ENCODE measurements at places on chromosomes 11 and 22. TPM values are rescaled to one million over a fixed set of nuclear protein-coding genes. Genes with fewer than 3 reads are reported as not detected.

The TMA7B gene
- total RNA-seq = not detected

The EHF gene
- total RNA-seq = not detected

The ACCS gene
- 5.8 TPM for total RNA-seq

DNA sequence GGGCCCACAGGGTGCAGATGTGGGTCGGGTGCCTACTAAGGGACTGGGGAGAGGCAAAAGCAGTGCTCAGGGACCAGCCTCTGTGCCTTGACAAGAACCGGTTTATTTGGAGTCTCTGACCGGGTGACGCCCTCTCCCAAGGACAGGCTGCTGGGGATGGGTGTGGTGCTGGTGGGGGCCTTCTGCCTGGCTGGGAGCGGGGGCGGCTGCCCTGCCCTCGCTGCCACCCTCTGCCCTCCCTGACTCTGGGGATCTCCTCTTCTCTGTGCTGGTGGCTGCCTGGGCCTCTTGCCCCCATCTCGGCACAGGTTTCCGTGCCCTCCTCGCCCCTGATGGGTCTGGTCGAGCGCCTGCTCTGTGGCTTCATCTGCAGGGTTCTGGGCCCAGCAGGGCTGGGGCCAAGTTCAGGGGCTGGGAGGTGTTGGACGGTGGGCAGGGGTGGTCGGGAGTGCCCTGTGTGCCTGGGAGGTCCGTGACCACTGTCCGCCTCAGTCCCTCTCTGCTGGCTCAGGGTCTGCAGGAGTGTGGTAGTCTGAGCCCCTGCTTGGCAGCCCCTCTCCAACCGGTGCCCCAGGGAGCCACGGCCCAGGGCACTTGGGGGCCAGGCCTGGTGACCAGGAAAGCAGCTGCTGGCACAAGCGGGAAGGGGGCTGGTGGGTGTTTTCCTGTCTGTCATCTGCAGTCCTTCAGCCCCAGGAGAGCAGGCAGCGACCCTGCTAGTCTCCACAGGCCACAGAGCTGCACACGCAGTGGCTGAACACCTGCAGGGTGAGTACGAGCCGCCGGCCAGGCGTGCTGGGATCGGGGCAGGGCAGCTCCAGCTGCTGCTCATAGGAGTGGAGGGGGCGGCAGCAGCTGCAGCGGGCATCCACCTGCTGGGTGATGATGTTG is 23.5 kb downstream of the MUC6 start:
- no peak overlapping the region for H3K4me3 ChIP-seq
- H3K27me3 ChIP-seq = no peaks in the 10 kb centered on the region
- H3K4me1 ChIP-seq = no peaks in the 10 kb centered on the region
- no peak for DNase-seq

- peaks cover 1% of the 10 kb centered on the region for H3K36me3 ChIP-seq
- no peak overlapping the region for H3K4me3 ChIP-seq
- H3K27ac ChIP-seq = no peak overlapping the region
- DNase-seq = no peak
Measured at GRCh38 chr11:71307811-71308645, 55.7 kb upstream of the SHANK2 start.

DNA sequence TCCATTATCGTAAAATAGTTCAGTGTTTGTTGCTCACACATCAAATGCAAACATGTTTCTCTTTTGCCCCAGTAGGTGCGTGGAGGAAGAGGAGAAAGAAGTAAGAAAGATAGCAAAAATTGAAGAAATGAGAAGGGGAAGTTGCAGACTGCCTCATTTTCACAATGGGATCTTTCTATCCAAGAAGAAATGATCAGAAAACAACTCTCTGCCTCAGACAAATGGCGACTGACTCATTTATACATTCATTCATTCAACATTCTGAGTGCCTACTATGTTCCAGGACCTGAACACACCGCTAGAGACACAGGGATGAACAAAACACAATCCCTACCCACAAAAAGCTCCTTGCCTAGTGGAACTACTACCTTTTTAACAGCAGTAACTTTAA is 367 bp downstream of the HPS5 start:
- DNase-seq = no peak
- peaks cover 4% of the 10 kb centered on the region for H3K36me3 ChIP-seq
- H3K4me3 ChIP-seq = peak overlapping the region; percentile 92
- peaks cover 74% of the 10 kb centered on the region for H3K4me1 ChIP-seq

GRCh38 chr11:19646308-19646707 is 66.3 kb upstream of the NAV2 start:
- DNase-seq = no peak
- H3K27me3 ChIP-seq = no peaks in the 10 kb centered on the region
- H3K36me3 ChIP-seq = no peaks in the 10 kb centered on the region
- H3K4me1 ChIP-seq = peaks cover 26% of the 10 kb centered on the region
- no peak overlapping the region for H3K27ac ChIP-seq
- H3K4me3 ChIP-seq = no peak overlapping the region

- no peaks in the 10 kb centered on the region for H3K36me3 ChIP-seq
- no peaks in the 10 kb centered on the region for H3K4me1 ChIP-seq
- H3K4me3 ChIP-seq = no peak overlapping the region
- no peak for DNase-seq
Measured at GRCh38 chr22:25900880-25901279, 158.9 kb downstream of the MYO18B start.

DNA sequence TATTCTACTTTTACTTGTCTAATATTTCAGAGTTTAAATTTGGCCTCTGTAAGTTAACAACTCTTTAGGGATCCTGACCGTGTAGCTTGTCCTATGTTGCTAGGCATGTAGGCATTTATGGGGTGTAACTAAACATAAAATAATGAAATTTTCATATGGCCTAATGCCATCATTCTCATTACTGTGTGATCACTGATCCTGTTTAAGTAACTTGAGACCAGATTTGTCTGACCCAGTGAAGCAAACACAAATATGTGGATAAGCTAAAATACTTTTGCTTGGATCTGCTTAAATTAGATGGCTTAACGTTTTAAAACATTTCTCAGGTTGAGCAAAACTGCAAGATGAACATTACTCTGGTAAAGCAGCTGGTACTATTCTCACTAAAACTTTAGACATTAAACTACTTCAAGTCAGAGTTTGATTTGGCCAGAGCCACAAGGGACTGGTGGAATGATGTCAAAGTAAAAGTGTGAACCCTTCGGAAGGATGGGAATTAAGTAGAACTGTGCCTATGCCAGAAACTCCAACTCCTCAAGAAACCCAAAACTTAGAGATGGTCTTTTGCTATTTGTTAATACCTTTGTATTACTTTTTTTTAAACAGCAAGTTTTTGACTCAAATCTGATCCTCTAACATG is 12.5 kb downstream of the QSER1 start:
- no peak for DNase-seq
- H3K4me3 ChIP-seq = no peak overlapping the region
- H3K27ac ChIP-seq = peak overlapping the region; percentile 38
- H3K36me3 ChIP-seq = no peaks in the 10 kb centered on the region
- peaks cover 14% of the 10 kb centered on the region for H3K4me1 ChIP-seq

DNA sequence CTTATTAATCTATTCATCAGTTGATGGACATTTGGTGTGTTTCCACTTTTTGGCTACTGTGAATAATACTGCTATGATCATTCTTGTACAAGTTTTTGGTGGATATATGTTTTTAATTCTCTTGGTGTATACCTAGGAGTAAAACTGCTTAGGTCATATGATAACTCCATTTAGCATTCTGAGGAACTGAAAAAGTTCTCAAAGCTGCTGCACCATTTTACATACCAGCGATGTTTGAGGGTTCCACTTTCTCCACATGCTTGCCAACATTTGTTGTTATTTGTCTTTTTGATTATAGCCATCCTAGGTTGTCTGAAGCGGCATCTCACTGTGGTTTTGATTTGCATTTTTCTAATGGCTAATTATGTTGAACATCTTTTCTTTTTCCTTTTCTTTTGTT is 4.1 kb upstream of the ACER3 start:
- no peaks in the 10 kb centered on the region for H3K36me3 ChIP-seq
- DNase-seq = no peak
- no peak overlapping the region for H3K27ac ChIP-seq

Measured in chondrocyte (in vitro differentiated cells).